ENCODE measurements at places on chromosomes 6 and 20.

DNA sequence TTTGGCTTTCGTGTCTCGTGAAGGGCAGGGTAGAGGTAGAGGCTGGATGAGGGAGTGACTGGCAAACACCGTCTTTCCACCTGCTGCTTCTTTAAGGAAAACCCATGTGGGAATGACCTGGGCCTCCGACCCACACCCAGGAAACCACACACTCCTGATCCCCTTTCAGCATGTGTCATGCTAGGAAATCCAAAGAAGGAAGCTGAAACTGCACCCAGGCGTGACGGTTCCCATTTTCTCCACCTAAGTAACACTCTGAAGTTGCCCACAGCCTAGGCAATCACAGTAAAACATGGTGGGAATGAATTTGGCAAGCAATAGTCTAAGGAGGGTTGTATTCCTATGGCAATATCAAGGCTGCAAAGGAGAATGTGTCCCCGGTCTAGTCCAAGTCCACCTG lies 538.4 kb upstream of the NOX3 start:
- no peak for DNase-seq

DNA sequence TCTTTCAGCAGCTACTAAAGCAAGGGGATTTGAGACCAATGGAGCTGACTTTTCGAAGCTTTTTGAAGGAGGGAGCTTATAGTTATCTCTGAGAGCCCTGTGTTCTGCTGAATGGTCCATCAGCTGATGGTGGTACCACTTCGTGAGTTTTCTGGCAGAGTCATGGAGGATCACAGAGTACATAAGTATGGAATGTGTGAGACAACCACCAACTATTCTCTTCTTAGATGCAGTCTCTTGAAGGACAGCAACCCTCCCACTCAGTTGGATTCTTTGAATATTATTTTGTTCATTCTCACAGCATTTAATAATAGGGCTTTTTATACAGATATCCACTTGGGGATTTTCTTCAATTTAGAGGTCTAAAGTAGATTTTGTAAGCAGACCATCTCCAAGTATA lies 75.3 kb downstream of the ELOVL2 start:
- no peak for DNase-seq

- no peak for DNase-seq
Observed at GRCh38 chr6:127635091-127635490, 58.1 kb downstream of the C6orf58 start.

DNA sequence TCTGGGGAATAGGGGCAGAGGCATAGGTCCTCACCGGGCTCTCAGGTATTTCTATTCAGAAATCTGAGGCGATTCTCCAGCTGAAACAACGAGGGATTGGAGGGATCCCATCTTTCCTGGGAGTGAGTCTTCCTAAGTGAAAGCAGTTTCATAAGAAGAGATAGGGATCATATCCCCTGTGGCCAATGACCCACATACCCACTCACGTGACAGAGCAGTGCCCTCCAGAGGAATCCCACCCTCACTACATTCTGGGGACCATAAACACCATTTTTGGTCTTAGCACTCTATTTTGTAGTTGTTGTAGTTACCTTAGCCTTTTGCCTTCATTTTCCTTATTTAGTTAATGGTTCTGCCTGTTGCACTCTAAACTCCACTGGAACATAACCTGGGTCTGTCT lies 121.1 kb downstream of the GPR63 start:
- DNase-seq: no peak

GRCh38 chr6:95577304-95578105 lies at the start of gene MANEA:
MANEA (plus strand) TSS chr6:95577535; CDS start chr6:95586440, 8,905 bp downstream.
- DNase-seq: peak; percentile 68

DNA sequence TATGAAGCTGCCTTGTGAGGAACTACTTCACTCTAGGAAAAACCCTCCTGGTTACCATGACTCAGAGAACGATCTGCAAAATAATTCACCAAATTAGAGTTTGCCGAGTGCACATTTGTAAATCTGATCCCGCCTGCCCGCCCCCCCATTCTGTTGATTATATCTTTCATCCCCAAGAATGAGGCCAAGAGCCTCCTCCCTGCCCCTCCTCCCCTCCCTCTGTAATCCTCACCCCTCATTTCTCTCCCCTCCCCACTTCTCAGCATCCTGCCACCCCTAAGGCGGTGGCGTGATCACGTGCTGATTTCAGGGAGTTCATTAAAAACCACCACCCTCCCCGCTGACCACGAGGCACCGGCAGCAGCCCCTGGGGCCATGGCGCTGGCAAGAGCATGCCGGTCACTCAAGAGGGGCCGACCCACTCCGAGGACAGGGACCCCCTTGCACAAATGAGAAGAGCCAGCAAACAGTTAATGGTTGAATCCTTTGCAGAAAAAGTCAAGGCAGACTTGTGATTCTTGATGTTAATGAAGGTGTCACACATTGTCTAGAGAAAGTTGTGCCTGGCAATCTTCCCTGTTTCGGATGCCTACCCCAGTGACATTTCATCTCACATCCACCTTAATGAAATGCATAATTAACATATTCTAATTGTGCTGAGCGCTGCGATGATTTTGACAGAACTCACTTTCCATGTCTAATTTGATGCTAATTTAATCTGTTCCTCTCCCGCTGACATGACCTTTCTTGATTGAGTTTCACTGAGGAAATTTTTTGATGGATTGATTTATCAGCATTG lies 247.9 kb downstream of the ZNF217 start:
- no peak for DNase-seq

DNA sequence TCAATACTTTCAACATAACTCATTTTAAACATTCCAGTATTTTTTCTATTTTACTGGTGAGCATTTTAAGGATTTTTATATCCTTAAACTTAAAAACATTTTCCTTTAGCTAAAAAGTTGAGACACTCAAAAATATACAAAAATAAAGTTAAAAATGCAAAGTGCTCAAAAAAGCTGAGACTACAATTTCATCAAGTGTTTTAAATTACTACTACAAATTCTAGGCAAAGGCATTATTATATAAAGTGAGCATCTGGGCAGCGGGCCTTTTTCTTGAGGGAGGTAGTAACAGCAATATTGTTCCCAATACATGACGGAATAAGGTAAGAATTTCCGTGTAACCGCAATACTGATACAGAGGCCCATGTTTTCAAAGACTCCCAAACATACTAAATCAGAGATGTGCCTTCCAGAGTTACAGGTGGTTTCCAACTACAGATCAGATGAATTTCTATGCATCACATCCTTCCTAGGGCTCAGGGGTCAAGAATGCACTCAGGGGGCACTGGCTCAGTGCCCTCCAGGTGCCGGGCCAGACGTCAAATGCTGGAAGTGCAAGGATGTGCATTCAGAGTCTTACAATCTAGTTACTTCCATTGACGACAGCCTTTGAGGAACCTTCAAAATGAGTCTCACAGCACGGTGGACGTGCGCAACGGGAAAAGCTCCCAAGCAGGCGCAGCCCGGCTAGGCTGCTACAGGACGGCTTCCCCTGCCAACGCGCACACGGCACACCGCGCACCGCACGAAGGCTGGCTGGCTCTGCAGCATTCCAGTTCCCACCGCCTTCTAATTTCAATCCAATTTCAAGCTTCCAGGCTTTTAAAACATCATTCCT lies 1.7 kb downstream of the PHF10 start:
- no peak for DNase-seq

- no peak for DNase-seq
Observed at GRCh38 chr20:59043698-59044097, 1.1 kb upstream of the PRELID3B start.

- DNase-seq: no peak
Observed at GRCh38 chr6:74249658-74250057, 553.7 kb downstream of the CD109 start.

DNA sequence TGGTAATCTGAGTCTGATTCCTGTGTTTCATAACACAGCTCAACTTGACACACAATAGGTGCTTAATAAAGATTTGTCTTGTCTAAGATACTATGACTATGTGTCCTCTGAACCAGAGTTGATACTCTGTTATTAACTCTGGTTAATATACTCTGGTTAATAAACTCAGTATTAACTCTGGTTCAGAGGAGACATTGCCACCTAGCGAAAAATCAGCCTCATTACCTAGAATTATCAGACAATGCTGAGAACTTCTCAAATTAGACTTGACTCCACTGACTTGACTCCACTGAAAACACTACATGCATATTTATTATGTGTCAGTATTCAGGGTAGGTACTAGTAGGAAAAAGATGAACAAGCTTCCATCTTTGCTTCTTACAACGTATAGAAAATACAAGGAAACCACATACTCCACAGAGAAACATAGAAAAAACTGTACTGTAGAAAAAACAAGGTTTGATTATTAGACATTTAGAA lies 73.9 kb downstream of the AHI1 start:
- no peak for DNase-seq

DNA sequence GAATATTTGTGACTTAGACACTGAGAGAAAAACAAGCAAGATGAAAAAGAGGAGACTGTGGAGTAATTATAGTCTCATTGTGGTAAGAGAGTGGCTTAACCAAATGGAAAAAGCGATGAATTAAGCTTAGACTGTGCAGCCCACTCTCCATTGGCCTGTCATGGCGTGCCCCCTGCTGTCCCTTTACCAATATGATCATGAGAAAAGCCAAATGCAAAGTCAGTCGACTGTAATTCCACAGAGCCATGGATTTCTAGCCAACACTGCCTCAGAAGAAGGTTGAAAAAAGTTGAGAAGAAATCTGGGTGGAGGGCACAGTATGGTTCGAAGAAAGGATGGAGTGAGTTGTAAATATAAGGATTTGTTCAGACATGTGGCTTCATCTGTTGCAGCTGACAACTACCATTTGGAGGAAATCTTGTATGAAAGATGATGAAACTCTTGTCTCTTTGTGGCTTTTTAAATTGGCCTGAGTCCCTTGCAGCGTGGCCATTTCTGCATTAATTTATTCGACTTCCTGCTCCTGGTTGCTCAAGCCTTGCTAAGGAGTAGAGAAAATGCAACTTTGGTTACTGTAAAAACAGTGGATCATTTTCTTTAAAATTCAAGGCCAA lies 251.4 kb downstream of the DOK5 start:
- DNase-seq: no peak

DNA sequence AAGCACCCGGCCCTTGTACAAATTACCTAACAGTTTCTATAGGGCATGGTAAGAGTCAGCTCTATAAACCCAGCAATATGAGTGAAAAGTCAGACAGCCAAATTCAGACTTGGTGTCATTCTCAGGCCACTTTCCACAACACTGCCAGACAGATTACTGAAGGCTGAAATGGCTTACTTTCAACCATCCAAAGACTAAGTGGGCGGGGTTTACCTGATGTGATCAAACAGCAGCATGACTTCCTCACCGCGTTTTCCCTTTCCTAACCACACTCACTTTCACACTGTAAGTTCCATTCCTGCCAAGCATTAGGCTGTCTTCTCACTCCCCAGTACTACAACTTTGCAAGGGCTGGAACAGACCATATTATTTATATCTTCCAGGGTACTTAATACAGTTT lies 85.9 kb downstream of the SMLR1 start:
- no peak for DNase-seq

GRCh38 chr20:23249541-23249940 lies 101.0 kb upstream of the NXT1 start:
- no peak for DNase-seq

GRCh38 chr6:166307082-166308032 lies 835 bp downstream of the PRR18 start:
- no peak for DNase-seq

GRCh38 chr6:39829331-39829730 lies 37.2 kb downstream of the DAAM2 start:
- no peak for DNase-seq

DNA sequence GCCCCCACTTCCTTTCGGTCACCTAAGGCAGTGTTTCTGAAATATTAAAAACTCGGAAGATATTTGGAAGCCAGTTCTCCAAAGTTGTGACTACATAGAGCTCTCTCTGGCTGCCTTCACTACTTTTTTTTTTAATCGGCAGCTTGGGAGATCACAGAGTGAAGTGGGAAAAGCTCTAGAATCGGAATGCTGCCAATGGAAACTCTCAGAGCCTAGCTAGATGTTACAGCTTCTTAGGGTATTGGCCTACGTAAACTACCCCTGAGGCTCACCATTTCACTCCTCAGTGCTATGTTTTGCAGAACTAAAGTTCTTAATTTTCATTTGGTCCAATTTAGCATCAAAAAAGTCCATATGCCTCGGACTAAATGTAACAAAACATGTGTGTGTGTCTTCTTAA lies 14.5 kb downstream of the SERPINB1 start:
- no peak for DNase-seq

GRCh38 chr6:16596616-16597331 lies 164.5 kb downstream of the ATXN1 start:
- DNase-seq: no peak

- no peak for DNase-seq
Observed at GRCh38 chr6:130760006-130760405, 67.2 kb upstream of the SMLR1 start.

GRCh38 chr6:50707652-50708300 lies 5.5 kb upstream of the TFAP2D start:
- no peak for DNase-seq

DNA sequence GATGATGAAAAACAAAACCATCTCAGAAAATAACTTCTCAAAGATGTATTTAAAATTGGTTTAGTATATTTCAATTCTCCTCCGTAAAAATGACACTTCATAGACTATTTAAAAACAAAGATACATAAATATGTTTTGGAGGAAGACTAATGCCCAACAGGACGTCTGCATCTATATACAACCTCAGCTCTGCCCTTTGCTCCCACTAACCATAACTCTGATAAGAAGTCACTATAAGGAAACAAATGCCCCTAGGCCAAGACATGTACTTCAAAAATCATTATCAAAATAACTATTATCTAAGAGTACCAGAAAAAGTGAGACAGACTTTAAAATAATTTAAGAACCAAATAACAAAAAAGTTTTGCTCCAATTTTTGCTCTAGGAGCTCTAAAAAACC lies 23.4 kb downstream of the PLAGL1 start:
- no peak for DNase-seq

GRCh38 chr6:156242206-156242605 lies 535.0 kb upstream of the ARID1B start:
- DNase-seq: no peak

DNA sequence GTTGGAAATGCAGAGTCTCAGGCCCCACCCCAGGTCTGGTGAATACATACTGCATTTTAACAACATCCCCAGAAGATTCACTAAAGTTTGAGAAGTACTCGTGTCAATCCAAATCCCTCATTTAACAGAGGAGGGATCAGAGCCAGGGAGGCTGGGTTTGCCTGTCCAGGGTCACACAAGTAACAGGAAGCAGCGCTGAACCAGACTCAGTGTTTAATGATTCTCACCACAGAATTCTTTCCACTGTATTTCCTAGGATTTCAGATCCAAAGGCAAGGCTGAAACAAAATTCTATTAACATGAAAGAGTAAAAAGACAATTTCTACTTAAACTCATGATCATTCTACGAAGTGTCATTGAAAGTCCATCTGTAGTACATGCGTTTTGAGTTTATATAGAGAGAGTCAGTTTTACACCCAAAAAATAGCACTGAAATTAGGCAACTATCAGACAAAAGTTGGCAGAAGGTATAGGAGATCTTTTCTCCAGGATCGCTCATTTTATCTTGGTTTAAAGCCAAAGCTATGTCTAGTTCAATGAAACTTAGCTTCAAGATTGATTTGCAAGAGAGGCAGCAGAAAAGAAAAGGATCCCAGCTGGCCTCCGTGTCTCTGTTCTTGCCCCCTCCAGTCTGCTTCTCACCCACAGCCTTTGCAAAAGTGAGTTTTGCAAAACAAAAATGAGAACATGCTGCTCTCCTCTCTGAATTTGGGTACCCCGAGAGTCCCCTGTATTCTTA lies 6.0 kb upstream of the AGPAT4 start:
- DNase-seq: no peak

GRCh38 chr20:57870597-57871236 lies 160.9 kb upstream of the PMEPA1 start:
- no peak for DNase-seq
